Inflammatory macrophage treated with lipopolysaccharide for 4 hours (primary cell): ENCODE measurements at places on chromosomes 1 and 21.

DNA sequence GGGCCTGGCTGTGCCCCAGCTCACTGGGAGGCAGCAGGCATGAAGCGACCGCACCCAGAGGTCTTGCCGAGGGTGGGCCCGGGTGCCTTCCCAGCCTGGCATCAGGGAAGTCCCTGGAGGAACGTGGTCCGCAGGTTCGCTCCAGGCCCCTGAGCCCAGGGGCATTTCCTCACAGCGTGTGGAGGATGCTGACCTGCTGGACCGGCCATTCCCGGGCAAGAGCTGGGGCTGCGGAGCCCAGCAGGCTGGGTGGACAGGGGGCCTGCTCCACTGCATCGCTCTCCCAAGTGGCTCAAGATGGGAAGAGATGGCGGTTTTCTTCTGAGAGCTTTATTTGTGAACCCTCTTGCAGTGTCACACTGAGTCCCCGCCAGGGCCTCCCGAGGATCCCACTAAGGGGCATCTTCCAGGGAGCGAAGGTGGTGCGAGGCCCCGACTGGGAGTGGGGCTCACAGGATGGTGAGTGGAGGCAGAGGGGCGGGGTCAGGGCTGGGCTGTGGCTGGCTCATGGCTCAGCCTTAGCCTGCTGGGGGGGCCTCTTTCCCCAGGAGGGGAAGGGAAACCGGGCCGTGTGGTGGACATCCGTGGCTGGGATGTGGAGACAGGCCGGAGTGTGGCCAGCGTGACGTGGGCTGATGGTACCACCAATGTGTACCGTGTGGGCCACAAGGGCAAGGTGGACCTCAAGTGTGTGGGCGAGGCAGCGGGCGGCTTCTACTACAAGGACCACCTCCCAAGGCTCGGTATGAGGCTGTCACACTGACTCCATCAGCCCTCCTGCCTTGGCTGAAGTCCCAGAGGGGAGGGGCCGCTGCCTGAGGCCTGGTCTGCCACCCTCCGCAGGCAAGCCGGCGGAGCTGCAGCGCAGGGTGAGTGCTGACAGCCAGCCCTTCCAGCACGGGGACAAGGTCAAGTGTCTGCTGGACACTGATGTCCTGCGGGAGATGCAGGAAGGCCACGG is 7.2 kb upstream of the MMP23B start:
- no peak for DNase-seq

DNA sequence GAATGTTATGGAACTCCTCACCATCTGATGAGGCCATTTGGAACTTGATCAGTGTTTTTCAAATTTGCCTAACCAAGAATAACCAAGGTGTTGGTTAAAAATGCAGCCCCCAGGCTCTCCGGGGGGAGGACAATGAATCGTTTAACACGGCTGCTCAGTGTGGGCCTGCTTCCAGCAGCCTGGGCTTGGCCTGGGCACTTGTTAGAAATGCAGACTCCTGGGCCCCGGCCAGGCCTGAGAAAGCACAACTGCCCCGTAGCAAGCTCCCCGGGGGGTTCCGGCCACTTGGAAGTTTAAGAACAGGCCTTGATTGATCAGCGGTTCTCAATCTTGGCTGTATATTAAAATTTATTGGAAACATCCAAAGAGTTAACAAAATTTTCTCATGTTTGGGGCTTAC is 22.8 kb upstream of the C2CD2 start:
- no peak for DNase-seq

- peak; percentile 57 for DNase-seq
Measured at GRCh38 chr1:145916745-145917144, 1.8 kb downstream of the PEX11B start.

- DNase-seq, result no peak
Measured at GRCh38 chr1:41582851-41583657, 98.6 kb upstream of the EDN2 start.

DNA sequence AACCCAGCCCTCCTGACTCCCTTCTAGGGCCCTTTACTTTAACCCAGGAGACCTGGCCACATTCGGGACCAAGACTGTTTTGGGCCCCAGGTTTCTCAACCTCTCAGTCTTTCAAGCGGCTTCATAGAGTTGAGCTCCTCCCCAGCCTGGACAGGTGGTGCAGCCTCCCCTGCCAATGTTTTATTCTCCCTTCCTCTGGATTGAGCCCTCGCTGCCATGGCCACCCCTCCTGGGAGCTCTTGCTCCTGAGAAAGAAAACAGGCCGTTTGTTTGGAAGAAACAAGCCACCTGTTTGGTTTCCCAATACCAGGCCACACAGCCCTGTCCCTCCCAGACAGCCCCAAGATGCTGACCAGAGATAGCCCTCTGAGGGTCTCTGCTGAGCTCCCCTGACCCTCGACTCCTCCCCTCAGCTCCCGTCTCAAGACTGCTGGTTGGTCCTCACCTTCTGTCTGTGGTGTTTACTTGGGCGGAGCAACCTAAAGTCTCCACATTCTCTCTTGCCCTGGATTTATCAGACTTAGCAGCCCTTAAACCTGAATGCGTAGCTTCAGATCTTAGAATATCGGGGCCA is 3.3 kb downstream of the TMEM51 start:
- DNase-seq, result no peak

- no peak for DNase-seq
Measured at GRCh38 chr21:44687671-44688070, 5.7 kb upstream of the KRTAP12-1 start.

- no peak for DNase-seq
Measured at GRCh38 chr1:243559575-243560162, 290.4 kb downstream of the AKT3 start.

DNA sequence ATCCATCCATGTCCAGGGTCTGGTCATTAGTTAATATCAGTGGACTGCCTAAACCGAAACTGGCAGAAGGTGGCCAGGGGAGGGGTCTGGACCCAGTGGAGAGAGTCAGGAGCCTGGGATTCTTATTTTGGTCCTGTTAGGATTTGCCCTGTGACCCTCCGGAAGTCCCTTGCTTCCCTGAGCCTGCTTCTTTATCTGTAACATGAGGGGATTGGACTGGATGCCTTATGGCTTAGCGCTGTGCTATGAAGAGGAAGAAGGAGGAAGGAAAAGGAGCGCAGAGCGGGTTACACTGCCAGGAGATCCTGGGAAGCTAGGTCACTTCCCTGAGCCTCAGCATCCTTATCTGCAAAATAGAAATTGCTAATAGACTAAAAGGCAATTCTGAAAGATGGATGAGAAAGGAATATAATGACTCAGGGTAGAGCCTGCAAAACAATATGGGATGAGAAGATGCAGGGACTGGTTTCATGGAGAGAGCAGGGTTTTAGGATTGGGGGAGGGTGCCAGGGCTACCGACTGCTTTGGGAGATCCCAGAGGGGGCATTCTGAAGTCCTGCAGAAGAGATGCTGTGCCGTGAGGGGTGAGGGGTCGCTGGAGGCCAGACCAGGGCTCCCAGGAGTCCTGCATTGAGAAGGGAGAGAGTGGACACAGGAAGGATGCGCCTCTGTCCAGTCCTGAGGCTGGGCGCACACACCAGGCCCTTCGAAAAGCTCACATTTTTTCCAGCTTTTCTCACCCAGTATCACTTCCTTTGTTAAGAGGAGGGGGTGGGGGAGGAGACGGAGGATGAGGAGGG is 460 bp upstream of the ADORA1 start:
- no peak for DNase-seq

GRCh38 chr21:14215971-14216641 is at the start of gene RBM11:
Gene RBM11 (plus strand): TSS chr21:14216157. CDS start chr21:14216187, 30 bp downstream.
- DNase-seq, result peak; percentile 63

- DNase-seq, result no peak
Measured at GRCh38 chr1:79554688-79555087, 548.2 kb upstream of the ADGRL4 start.

- DNase-seq, result no peak
Measured at GRCh38 chr1:205026181-205026580, 16.8 kb upstream of the CNTN2 start.
